ENCODE measurements at places on chromosomes 6 and 20. TPM values are rescaled to one million over a fixed set of nuclear protein-coding genes. Genes with fewer than 3 reads are reported as not detected.

Gene PPP1R3G
- 3.3 TPM for total RNA-seq

Gene OOEP
- not detected for total RNA-seq

Gene NCOA3
- total RNA-seq, result 23.1 TPM

Gene GLP1R
- total RNA-seq, result not detected

Gene MMP24
- 0.17 TPM for total RNA-seq

Gene IPCEF1
- total RNA-seq, result 0.26 TPM

Gene CCN6
- not detected for total RNA-seq

Gene LY6G6F
- not detected for total RNA-seq

Gene ARMC12
- 0.50 TPM for total RNA-seq

Gene ZNF165
- total RNA-seq, result 0.33 TPM

Gene FAM83C
- not detected for total RNA-seq

Gene SIGLEC1
- total RNA-seq, result not detected

Gene GPR6
- not detected for total RNA-seq

Gene SPAG4
- total RNA-seq, result 8.5 TPM

Data from fibroblast of lung (primary cell).